ENCODE measurements at places on chromosomes 13 and 19.
A peak's percentile ranks its signal among the peaks of the same experiment; 100 is the strongest.

DNA sequence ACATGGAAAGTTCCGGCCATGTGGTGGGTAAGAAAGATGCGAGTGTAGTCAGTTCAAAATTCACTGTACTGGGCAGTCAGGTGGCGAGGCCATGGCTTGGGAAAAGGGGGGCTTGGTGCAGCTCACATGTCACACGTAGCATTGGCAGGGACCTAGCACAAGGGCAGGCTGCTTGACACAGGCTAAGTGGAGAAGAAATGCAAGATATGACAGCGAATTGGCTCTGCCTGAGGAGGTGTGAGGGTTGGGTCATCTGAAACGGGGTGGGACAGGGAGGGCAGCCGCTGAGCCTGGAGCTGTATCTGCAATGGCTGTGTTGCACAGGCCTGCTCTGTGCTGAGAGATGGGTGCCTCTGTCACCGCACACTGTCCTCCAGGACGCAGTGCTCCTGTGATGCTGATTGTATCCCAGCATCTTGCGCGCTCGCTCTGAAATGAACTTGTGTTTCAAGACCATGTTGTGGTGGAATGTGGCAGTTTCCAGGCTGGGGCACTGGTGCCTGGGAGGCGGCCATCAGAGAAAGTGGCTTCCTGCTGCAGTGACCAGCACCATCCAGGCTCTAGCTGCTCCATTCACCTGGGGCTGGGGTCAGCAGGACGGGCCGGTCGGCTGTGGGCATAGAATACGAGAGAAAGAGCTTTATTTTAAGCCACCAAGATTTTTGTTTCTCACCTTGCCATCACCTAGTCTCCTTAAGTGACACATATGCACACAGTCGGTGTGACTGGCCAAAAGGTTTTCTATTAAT is 70.3 kb downstream of the TEX29 start:
- DNase-seq = no peak

DNA sequence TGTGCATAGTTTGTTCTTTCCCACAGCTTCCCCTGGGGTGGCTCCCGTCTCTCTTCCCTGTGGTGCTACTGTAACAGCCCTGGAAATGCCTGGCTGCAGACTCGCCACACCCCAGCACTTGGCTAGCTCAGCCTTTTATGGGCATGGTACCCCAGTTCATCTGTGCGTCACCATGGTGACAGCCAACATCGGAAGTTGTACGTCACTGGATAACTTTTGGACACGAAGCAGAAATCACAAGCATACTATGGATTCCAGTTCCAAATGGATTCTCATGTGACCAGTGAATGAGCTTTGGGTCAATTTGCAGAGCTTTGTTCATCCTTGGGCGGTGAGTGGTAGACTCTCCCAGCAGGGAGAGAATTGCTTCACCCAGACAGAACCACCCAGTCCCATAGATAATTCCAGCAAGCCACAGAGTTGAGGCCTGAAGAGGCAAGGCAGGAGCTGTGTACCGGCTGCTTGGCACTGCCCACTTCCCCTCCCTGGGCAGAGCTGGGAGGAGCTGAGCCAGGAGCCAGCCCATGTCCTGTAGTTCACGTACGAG is 54.4 kb downstream of the COL4A2 start:
- no peak for DNase-seq

DNA sequence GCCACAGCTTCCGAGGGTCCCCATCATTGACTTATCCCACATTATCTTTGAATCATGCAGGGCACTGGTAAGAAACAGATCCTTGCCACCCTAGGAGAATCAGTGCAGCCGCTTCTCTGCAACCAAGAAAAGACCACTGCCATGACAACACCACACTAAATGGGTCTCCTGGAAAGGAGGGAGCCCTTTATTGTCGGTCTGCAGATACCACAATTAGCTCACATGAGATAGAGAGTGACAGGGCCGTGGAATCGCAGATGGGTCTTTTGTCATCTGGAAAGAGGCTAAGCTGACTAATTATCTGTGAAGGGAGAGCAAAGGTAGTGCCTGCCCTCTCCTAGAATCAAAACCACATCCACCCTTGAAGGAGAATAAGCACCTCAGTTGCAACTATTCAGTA is 178.3 kb upstream of the MYO16 start:
- DNase-seq = no peak

DNA sequence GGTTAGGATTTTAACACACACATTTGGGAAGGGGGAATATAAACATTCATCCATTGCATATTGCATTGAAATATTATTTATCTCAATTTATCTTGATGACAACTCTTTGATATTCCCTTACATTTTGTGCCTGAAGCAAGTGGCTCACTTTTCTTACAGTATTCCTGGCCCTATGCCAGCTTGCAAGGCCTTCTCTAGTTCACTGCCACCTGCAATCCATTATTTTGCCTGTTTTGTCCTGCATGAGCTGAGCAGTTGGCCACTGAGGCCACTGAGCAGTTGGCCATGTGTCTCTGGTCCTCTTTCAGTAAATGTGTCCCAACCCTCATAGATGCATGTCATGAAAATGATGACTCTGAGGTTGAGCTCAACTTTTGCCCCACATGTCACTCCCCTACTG is 49.8 kb downstream of the CBY2 start:
- DNase-seq = no peak

- DNase-seq = no peak
Measured at GRCh38 chr19:13782537-13782936, 8.3 kb downstream of the C19orf53 start.

GRCh38 chr19:39014037-39014436 is 18.3 kb downstream of the FBXO27 start:
- DNase-seq = no peak

GRCh38 chr13:84686458-84686857 is 804.2 kb upstream of the SLITRK1 start:
- DNase-seq = no peak

DNA sequence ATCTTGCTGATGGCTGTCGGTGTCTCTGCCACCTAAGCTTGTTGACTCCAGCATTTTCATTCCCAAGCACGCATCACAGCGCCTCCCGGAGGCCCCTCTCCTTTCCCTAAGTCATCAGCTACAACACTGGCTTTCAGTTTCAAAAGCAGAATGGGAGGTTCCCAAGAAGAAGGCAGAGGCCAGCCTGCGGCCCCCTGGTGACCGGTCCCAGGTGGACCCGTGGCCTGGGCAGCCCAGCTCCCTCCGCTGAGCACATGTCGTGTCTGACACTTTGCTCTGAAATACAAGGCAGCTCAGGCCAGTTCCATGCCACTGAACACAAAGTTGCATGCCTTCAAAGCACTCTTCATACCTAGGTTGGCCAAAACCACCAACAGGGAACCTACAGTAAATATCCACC is 8.5 kb downstream of the MLLT1 start:
- DNase-seq = no peak

DNA sequence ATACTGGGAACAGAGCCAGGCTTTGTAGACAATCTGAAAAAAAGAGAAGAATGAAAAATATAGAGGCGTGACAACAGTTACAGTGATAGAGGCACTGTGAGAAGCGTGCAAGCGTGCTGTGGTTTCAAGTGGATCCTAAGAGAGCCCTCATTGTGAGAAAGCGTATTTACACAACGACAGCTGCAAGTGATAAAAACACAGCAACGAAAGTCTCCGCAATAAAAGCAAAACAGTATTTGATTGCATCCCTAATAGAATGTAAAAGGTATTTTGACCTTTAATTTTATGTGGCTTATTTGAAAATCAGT is 642.7 kb upstream of the ARGLU1 start:
- DNase-seq = no peak

DNA sequence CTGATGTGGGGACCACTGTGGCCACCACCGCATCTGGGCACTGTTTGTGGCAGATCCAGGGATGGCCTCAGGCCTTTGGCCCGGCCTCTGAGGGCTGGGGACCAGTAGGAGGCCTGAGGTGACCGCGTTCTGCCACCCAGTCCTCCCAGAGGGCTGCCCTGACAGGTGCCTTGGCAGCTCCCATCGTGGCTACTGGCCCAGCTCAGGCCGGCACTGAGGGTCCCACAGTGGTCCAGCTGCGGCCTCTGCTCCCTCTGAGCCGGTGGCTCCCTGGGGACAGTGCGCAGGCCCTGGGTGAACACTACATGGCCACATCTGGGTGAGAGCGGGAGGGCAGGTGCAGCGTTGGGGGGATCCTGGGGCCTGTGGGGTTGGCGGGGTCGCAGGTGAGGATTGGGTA is 61.9 kb downstream of the KDM4B start:
- no peak for DNase-seq

DNA sequence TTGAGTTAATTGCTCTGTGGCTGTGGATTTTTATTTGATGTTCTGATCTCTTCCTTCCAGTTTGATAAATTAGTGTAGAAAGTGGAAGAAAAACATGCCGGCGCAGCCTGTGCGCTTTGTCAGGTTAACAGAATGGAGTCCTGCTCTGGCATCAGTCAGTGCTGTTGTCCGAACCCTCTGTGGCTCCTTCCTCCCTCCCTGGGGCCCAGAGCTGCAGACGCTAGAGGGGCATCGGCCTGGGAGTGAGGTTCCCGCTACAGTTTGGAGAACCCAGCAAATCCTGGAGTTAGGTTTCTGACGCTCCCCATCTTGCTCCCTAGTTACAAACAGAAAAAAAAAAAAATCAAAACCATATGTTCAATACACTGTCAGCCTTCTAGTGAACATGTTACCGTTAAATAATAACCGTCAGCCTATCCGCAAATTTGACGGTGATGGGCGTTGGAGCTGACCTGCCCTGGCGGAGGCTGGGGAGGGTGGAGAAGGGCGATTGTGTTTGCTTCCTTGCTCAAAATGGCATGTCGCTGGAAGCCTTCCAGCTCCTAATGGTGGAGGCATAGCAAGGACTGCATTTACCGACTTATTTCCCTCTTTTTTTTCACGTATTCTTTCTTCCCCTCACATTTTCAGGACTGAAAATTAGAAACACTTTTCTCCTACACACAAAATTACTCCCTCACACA is 13.6 kb downstream of the MBNL2 start:
- DNase-seq = no peak

DNA sequence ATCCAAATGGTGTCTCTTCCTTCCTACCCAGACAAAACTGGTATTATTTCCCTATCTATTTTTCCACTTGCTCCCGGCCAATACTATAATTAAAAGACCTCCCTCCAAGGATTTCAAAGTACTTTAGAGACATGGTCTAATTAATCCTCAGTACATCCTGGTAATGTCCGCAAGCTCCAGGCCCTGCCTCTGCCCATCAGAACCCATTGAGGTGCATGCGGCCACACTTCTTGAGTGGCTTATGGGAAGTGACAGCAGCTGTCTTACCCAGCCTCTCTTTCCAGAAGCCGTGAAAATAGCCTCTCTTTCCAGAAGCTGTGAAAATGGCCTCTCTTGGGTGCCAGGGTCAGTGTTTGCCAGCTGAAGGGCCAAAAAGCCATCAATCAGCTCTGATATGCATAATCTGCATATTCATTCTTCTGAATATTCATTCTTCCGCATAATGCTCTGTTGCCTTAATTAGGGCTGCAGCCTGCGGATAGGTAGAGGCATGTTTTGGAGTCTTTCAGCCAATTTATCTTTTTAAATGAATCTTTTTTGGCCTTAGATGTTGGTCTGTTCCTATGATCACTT is 148.4 kb upstream of the TMTC4 start:
- DNase-seq = no peak

- DNase-seq = no peak
Measured at GRCh38 chr13:39971526-39971925, 316.1 kb downstream of the COG6 start.

DNA sequence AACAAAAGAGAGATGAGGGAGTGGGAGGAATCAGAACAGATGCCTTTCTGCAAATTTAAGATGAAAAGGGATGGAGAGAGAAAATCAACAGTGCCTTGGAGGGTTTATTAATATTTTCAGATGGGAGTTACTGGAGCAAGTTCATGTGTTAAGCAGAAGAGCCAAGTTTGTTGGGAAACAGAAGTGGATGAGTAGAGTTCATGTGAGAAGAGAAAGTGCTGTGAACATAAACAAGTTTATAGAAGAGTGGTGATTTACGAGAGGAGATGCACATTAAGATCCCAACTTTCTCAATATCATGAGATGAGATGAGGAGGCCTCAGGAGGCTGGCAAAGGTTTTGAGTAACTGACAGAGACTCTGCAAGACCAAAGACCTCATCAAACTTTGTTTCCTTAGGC is 274.1 kb upstream of the HTR2A start:
- no peak for DNase-seq

- peak; percentile 38 for DNase-seq
Measured at GRCh38 chr13:26062853-26063444, 11.1 kb upstream of the SHISA2 start.

DNA sequence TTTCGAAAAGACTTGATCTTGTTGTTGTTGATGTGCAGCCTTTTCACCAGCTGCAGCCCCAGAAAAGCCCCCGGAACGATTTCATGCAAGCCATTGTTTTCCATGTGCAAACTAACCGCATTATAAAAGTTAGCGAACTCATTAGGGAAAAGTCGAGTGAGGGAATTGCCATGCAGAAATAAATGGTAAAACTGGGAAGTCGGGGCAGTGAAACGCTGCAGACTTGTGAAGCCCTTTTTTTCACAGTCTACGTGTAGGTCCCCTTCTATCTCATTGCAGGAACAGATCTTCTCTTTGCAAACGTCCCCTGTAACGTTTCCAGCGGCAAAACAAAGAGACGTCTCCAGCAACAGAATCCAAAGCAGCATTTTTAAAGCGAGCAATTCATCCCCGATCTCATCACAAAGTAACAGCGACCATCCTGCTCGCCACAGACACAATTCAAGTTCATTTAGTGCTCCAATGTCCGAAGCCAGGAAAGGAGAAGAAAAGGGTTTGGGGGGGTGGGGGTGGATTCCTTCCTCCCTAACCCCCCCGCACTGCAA is 1.1 kb downstream of the SLITRK1 start:
- no peak for DNase-seq

- DNase-seq = no peak
Measured at GRCh38 chr13:59398127-59398526, 765.6 kb downstream of the DIAPH3 start.

DNA sequence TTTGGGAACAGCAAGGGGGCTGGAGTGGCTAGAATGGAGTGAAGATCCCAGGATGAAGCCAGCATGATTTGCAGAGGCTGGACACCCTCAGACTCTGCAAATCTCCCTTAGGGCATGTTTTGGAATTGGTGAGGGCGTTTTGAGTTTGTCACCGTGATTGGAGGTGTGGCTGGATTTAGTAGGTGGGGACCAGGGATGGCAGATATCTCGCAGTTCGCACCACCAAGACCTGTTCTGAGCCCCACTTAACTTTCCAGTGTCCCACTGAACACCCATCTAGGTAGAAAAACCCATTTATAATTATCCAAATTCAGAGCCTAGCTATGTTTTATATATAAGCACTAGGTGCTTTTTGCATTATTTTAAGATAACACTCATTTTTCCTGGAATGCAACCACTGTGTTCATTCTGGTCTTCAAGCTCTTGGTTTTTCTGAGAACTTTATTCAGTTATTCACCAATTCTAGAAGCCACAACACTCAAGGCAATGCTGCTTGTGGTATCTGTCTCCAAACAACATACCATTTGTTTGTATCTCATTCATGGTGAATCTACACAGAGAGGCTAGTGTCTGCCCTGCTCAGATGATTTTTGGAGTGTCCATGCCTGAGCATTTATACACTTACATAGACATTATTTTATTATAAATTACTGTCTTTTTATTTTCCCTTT is 3.0 kb upstream of the NANOS2 start:
- no peak for DNase-seq

GRCh38 chr13:67123165-67123564 is 107.0 kb downstream of the PCDH9 start:
- no peak for DNase-seq
